ENCODE measurements at places on chromosomes 6 and 20.

DNA sequence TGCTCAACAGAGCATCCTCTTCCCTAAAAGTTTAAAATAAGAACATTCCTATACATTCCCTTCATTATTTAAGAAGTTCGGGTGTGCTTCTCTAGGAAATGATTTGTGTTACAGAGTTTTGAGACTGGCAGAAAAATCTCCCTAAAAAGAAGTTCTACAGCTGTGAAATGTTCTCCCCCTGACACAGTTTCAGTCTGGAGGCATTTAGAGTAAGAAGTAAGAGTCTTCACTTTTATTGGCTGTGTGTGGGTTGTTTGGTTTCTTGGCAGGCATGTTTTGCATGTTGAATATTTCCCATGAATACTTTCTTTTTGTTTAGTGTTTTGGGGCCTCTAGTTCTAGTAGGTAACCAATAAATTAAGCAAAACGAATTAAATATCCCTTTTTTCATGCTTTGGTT lies 195.9 kb downstream of the TENT5A start:
- DNase-seq, result no peak

DNA sequence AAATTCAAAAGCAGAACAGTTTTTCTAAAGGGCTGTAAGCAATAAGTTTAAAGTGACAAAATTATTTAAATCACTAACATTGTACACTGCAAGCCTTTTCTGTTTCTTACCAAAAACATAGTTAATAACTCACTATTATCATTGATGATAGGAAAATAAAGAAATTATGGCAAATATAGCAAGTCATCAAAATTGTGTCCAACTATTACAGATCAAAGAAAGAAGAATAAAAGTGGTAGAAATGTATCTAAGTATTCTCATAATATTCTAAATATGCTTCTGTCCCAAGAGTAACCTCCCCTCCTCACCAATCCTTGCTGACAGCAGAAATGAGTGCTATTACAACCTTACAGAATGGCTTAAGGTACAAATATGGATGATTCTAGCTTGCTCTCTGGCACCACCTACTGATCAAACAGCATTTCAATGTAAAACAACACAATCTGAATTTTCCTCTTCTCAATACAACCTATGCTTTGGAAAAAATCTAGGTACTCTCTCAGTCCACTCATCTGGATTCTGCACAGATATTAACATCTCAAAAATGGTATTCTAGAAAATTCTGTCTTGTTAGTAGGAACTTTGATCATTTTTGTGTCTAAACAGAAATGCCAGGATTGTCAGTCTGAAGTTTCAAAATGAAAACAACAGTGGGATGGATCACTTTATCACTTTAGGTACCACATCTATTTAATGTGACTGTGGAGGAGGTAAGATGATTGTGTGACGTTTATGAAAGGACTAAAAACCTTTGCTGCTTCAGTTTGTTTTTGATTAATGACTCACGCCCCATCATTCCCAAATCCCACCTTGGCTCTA lies 40.9 kb downstream of the ZFP64 start:
- peak; percentile 40 for DNase-seq

DNA sequence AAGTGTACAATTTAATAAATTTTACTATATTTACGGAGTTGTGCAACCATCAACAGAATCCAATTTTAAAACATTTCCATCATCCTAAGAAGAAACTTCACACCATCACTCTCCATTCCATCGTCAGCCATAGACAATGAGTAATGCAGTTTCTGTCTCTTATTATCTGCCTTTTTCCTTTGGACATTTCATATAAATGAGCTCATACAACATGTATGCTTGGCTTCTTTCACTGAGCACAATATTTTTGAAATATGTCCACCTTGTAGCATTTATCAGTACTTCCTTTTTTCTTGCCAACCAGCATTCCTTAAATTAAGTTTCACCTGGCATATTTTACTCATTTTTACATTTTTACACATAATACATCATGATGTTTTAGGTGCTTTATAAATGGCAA lies 22.7 kb upstream of the HIVEP1 start:
- DNase-seq, result no peak

GRCh38 chr6:163228041-163228440 lies 186.5 kb upstream of the QKI start:
- DNase-seq, result no peak

DNA sequence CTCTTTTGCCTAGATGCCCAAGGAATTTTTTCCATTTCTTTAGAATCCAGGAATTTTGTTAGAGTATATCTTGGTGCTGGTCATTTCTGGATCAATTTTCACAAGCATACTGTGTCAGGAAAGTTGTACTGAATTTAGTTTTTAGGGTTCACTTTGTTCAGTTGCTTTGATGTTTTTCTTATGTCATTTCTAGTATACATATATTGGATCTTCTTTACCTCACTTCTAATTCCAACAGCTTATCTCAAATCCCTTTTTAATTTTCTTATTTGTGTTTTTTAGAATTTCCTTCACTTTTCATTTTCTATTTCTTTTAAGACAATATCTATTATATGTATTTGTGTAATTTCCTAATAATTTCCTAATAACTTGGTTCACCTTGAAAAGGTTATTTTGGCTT lies 281.0 kb upstream of the AGPAT4 start:
- no peak for DNase-seq

DNA sequence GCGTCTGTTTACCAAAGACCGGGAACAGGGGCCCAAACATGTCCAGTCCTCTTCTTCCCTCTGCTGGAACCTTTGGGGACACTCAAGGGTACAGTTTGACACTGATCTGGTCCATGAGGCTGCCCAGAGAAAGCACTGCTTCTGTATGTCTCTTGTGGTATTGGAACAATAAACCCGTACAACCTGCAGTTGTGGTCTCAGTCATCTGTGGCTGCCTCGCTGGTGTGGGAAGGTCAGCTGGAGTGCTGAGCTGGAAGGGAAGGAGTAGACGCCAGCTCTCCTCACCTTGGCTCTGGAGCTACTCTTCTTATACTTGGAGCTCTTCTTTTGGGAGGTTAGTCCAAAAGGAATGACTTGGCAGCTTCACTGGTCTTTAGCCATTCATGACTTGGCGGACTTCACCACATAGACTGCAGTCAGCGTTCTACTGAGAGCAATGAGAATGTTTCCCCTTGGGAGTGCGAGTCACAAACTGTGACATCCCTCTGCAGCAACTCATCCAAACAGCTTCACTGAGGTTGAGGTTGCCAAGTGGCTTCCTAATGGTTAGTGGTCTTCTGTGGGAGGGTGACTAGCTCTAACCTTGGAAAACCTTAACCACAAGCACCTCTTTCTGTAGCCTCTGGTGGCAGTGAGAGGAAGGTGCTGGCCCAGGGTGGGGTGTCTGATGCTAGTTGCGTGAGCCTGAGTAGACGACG lies 81.2 kb downstream of the ASXL1 start:
- DNase-seq, result no peak

- DNase-seq, result peak; percentile 72
Measured at GRCh38 chr6:13012977-13013680, 296.6 kb downstream of the PHACTR1 start.

- DNase-seq, result peak; percentile 32
Measured at GRCh38 chr6:84249724-84250123, 22.3 kb upstream of the CEP162 start.

DNA sequence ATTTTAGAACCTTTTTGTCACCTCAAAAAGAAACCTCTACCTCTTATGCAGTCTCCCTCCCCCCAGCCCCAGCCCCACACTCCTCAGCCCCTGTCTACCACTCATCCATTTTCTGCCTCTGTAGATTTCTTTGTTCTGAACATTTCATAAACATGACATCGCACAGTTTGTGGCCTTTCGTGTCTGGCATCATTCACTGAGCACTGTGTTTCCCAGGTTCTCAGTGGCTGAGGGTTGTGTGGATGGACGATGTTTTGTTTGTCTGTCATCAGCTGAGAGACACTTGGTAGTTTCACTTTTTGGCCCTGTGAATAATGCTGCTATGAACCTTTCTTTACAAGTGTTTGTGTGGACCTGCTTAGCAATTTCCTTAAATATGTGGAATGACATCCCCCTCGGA lies 64.5 kb downstream of the FAM120B start:
- no peak for DNase-seq

- DNase-seq, result no peak
Measured at GRCh38 chr20:47152068-47152467, 204.4 kb downstream of the ZMYND8 start.

DNA sequence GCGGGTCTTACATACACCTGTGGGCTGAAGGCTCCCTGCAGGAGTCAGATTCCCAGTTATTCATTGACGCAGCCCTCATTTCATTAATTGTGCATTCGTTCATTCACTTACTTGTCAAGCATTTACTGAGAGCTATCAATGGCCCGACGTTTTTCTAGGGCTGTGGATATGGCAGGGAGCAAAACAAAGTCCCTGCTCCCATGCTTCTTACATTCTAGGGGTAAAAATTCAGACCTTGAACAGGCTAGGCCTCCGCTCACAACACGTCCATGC lies 369 bp upstream of the NSFL1C start:
- DNase-seq, result no peak

DNA sequence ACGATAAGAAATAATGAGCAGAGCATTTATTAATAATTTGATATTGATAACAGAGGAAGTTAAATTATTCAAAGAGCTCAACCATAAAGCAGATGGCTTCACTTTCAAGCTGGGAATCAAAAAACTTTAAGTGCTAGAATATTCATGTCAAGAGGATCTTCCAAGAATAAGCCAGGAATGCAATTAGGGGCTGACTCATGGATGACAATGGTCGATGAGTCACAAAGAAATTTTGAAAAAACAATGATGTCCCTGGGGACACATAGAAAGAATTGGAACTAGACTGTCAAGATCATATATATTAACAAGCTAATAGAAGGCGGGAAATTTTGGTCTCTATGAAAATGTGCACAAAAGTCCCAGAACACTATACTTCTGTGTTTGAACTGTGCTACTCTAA lies 304.1 kb downstream of the LAMA2 start:
- peak; percentile 67 for DNase-seq

GRCh38 chr6:127343809-127344659 lies 625 bp upstream of the ECHDC1 start:
- peak; percentile 55 for DNase-seq
